ENCODE measurements at places on chromosomes 12 and 14.

- no peak for DNase-seq
These were observed 157.3 kb upstream of the PLXNC1 start for GRCh38 chr12:93990832-93991803.

- no peak for DNase-seq
These were observed 255.3 kb downstream of the BMP4 start for GRCh38 chr14:53701108-53701875.

- DNase-seq, result no peak
These were observed 1.5 kb downstream of the FKBP4 start for GRCh38 chr12:2796187-2796666.

GRCh38 chr14:106210650-106211049, 684.3 kb downstream of the TMEM121 start:
- DNase-seq, result no peak

DNA sequence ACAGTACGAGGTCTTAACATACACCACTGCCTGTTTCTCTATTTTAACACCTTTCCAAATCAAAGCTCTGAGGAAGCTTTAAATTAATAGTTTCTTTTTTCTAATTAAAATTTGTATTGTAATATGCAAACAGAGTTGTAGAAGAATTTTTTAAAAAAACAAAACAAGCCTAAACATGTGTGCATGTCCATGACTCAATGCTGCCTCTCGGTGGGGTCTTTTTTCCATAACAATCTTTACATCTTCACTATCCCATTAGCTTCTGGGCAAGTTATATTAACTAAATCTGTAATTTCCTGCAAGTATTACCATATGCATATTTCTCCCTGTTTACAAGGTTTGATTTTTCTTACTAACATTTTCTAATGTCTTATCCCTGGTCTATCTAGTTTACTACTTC, 143.9 kb upstream of the NAV3 start:
- DNase-seq, result no peak

GRCh38 chr12:51527966-51528365, 63.1 kb upstream of the SCN8A start:
- DNase-seq, result no peak

GRCh38 chr12:18998343-18999261, 130.9 kb upstream of the PLEKHA5 start:
- DNase-seq, result peak; percentile 61

- no peak for DNase-seq
These were observed 262.6 kb downstream of the ADAMTS20 start for GRCh38 chr12:43289426-43289801.

All from NCI-H146 (cell line).